Fibroblast of skin of abdomen (primary cell): ENCODE measurements at places on chromosomes 7 and 10.

DNA sequence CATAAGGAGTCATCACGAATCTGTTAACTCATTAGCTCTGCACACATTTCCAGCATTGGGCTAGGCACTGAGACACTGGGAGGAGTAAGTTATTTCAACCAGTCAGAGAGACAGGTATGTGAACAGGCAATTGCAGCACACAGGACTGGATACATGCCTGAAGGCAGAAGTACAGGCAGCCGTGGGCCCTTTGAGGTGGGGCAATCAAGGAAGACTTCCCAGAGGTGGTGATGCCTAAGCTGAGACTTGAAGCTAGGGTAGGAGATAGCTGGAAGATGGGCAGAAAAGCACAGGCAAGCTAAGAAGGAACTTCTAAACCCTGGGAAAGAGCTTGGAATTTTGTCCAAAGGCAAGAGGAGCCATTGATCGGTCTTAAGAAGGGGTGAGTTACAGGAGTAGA lies 249.7 kb downstream of the EMX2 start:
- DNase-seq, result no peak

DNA sequence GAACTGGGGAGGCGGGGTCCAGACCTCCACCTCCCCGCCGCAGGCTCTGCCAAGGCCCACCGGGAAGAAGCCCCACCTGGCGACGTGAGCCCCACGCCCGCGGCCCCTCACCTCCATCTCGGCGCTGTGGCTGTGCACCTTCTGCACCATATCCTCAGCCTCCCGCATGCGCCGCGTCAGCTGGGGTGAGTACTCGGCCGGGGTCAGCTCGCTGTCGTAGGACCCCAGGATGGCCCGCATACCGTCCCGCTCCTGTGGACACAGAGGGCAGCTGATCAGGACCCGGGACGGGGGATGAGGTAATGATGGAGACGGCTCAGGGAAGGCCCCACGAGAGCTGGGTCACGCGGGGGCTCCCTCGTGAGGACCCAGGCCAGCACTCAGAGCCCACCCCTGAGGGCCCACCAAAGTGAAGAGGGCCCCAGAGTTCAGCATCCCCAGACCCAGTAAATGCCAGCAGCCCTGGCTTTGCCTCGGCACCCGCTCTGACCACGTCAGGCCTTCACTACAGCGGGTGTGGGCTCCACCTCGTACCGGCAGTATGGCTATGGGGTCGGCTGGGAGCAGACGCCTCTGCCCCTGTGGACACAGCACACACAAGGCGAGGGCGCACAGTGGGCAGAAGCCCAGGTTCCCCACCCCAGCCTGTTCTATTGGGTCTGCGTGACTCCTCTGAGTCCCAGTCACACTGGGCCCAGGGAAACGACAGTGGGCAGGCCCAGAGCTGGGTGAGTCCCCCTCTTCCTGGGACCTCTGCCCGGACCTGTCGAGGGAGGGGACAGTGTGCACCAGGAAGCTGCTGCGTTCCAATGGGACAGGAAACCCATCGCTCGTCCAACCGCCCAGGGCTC lies 218.1 kb downstream of the MAD1L1 start:
- DNase-seq, result no peak

DNA sequence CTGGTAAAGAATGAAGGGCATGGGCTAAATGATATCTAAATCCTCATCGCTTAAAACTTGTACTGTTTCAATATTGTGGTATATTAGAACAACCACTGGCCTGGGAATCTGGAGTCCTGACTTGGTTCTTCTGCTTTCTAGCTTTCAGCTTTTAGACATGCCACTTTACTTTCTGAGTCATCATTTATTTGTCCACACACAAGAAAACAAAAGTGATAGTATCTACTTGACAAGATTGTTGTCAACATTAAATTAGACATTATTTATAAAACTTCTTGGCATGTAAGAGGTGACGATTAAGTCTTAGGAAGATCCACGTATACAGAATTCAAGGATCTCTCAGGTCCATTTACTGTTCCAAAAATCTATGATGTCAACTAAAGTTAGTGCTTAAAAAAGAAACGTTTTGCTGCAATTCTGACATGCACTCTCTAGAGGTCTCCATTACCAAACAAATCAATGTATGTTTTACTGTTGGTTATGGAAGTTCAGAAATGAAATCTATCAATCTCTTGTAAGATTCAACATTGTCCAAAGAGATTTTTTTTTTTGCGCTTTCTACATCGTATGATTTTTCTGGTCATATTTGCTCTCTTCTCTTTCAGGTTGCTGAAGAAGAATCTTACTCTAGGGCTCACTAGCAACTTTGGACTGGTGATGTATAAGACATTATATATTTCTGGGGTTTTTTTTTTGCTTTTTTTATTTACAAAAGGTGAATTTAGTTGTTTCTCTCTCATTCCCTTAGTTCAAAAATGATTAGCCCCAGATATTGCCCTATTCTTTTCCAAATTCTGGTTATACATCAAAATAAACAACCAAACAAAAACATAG lies 53.6 kb upstream of the DYNC1I1 start:
- no peak for DNase-seq

DNA sequence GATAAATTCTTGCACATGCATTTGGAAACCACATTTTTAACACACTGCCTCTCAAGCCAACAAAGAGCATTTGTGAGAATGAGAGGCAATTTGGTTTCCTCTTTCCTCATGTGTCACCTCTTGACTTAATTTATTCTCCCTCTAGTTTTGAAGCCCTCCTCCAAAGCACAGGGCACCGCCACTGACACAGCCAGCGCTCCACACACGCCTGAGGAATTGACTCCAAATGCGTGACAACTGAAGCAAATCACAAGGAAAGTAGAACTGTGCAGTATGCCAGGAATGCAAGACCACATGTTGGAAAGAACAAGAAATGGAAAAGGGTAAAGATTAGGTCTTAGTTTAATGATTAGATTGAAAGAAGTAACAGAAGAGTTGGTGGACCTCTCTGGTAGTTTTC lies 173.3 kb downstream of the LSM5 start:
- no peak for DNase-seq

- DNase-seq, result no peak
Measured at GRCh38 chr7:73423519-73424488, 9.8 kb upstream of the FZD9 start.

- DNase-seq, result peak; percentile 6
Measured at GRCh38 chr7:151125846-151126481, 39.7 kb downstream of the AGAP3 start.

DNA sequence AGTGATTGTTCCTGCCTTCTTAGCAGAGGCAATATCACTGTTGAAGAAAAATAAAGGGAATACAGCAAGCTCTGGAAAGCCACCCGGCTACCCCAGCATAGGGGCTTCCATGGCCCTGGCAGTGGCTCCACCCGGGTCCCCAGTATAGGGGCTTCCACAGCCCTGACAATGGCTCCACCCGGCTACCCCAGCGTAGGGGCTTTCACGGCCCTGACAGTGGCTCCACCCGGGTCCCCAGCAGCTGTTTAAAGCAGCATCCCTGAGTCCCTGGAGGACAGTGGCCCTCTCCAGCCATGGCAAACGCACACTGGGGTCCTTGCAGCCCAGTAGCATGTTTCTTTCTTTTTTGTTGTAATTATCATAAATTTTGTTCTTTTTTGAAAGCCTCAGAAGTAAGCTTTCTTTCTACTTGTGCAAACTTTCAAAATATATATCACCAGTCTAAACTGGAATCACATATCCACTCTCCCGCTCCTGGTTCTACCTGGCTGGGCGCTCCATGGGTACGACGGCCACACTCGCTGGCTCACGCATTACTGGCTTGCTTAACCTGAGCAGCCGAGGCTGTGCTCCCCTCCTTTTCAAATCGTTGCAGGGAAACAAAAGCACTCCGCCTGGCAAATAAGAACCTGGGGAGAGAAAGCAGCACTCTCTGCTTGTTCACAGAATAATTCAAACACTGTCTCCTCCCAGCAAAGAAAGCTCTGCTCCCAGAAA lies 62.1 kb downstream of the TCERG1L start:
- DNase-seq, result no peak

DNA sequence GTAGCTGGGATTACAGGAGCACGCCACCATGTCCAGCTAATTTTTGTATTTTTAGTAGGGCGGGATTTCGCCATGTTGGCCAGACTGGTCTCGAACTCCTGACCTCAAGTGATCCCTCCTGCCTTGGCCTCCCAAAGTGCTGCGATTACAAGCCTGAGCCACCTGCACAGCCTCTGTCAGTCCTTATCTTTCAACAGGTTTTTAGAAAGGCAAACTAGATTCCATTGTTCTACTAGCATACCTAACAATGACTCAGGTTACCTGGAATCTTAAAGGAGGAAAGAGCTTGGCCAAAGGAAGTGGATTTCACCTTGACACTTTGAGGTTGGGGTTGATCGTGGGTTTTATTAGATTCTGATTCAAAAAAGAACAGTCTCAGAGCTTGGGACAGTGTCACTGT lies 3.2 kb downstream of the ABCC2 start:
- DNase-seq, result no peak

GRCh38 chr10:129421399-129422010 lies 45.5 kb upstream of the MGMT start:
- DNase-seq, result no peak

- no peak for DNase-seq
Measured at GRCh38 chr7:69748530-69748929, 150.3 kb downstream of the AUTS2 start.

DNA sequence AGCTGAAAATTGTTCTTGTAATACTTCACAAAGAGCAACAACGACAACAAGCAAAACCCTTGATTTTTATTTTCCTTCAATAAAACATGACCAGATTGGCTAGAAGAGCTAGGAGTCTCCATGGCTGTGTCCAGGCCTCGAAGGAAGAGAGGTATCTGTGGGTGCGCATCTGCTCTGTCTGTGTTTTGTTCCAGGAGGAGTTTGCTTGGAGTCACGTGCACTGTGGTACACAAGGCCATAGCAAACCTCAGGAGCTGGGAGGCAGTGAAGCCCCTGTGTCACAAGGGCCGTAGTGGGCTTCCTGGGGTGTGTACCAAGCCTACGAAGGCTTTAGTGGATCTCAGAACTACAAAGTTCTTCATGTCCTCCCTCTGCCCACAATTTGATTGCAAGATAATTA lies 271.7 kb downstream of the TWIST1 start:
- no peak for DNase-seq

GRCh38 chr7:112566442-112567324 lies 85.9 kb downstream of the LSMEM1 start:
- DNase-seq, result no peak

DNA sequence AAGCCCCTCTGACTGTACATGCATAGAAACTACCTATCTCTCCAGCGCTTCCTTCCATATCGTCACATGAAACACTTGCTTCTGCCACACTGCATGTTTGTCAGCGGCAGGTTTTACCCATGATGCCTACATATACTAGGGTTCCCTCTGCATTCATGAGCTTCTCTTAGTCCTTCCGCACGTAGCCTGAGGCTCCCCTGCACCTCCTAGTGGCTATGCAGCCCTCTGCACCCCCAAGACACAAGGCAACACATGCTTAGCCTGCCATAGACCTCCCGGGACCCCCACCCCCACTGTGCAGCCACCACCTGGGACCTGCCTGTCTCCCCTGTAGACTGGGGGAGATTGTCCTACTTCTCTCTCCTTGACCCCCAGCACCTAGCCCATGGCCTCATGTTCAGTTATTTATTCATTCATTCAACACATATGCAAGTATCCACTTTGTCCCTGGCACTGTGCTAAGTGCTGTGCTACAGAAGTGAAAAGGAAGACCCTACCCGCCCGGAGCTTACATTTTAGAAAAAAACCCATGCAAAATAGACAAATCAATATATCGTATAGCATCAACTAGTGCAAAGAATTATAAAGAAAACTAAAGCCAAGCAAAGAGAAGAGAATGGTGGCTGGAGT lies 23.5 kb downstream of the TMEM273 start:
- DNase-seq, result peak; percentile 35

- peak; percentile 47 for DNase-seq
Measured at GRCh38 chr7:91912494-91912893, 28.2 kb upstream of the AKAP9 start.

DNA sequence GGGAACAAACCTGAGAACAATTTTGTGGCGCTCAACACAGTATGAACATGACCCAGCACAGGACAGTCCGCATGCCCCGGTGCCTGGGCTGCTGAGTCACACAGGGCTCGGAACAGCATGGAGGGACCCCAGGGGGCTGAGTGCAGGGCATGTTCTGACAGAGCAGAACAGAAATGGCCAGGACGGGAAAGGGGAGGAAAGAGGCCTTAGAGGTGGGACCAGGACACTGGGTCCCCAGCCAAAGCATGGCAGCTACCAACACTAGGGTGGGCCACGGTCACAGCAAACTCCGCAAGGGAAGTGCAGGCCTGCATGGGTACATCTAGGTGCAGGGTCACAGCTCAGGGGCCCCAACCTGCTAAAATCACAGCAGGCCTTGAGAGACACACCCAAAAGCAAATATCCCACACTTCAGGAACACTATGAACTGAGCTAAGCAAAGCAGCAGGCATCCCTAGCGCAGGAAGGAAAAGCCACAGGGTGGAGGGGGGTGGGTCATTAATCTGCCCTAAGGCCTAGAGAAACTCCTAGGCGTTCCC lies 5.6 kb downstream of the IMPDH1 start:
- no peak for DNase-seq

GRCh38 chr7:130966246-130967009 lies 232.4 kb upstream of the KLF14 start:
- peak; percentile 91 for DNase-seq

GRCh38 chr7:78539825-78540224 lies 741.3 kb downstream of the PHTF2 start:
- no peak for DNase-seq
